SJSA1 (cell line): ENCODE measurements at places on chromosomes 6 and 20.

- DNase-seq, result no peak
Measured at GRCh38 chr20:41142919-41143318, 5.6 kb downstream of the PLCG1 start.

DNA sequence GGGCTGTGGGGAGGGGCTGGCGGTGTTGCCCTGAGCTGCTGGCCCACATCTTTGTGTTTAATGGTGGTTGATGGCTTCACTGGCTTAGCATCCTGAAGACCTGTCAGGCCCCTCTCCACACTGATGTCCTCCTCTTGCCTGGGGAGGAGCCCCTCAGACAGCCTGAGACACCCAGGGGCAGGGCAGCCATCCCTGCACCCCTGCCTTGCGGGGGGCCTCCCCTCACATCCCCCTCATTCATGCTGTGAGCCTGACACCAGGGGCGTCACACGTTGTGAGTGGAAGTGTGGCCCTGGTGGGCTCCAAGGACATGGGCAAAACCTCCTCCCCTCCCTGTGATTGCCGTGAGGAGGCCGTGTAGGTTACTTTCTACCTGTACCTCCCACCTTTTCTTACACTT, 152.7 kb downstream of the DTNBP1 start:
- DNase-seq, result no peak

GRCh38 chr20:35768731-35769664, 2.8 kb upstream of the PHF20 start:
- peak; percentile 87 for DNase-seq

DNA sequence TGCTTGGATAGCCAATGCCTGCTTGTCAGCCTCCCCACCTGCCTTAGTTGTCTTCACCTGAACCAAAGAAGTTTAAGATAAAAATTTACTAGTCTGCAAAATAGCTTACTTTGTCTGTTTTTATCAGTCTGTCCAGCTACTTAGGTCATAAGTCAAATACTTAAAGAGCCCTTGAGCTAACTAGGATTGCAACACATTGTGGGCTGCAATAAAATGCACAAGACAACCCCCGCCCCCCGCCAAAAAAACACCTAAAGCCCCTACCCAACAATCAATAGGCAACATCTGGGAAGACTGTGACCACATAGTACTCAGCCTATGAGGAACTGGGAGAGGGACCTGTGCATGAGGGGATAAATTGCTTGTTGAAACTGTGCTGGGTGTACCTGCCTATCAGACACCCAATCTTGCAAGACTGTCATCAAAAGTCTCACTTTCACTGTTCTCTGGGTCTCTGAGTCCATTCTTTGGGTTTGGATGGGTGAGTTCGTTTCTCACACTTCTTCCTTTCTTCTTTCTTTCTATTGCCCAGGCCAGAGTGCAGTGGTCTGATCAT, 27.3 kb upstream of the ABCC10 start:
- DNase-seq, result no peak

DNA sequence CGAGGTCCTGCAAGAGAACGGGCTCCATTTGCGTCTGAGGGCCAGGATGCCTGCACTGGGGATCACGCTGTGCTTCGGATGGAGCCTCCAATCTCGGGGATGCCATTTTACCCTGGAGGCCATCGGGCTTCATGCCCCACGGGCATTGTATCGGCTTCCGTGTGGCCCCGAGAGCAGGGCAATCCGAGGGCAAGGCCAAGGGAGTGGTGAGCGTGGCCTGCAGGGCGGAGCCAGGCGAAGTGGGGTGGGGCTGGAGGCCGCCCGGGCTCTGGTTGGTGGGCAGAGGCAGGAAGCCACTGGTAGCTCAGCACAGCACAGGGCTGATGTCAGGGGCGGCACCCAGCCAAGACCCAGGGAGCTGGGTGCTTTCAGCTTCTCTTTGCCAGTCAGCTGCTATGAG, 57.5 kb upstream of the BHLHE23 start:
- DNase-seq, result no peak

GRCh38 chr6:74646461-74646860, 559.4 kb downstream of the COL12A1 start:
- DNase-seq, result no peak

GRCh38 chr6:21227486-21227885, 366.1 kb upstream of the SOX4 start:
- no peak for DNase-seq

DNA sequence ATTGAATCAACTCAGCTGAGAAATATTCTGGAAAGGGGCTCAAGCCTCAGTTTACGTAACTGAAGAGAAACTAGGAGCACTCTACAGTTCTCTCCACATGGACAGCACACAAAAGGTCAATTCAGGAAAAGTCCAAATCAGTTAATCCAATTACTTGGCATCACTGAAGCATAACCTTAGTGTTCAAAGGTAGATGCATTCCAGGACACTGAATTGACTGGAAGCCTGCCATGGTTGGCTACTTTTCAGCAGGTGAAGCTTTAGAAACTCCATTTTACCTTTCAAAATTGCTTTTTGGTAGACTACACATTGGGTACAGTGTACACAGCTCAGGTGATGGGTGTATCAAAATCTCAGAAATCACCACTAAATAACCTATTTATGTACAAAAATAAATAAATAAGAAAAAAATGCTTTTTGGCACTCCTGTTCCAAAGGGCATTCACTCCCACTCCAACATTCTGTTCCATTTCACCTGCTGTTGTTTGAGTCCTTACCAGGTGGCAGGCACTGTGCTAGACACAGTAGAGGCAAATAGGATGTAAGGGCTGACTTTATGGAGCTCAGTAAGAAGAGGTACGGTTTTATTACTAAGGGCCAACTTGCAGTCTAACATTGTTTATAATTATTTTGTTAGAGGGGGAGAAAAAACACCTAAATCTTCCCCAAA, 153.4 kb downstream of the FAXC start:
- no peak for DNase-seq

- no peak for DNase-seq
Measured at GRCh38 chr20:16397086-16397485, 176.2 kb downstream of the KIF16B start.

- DNase-seq, result no peak
Measured at GRCh38 chr6:33428224-33428965, 8.5 kb downstream of the SYNGAP1 start.

DNA sequence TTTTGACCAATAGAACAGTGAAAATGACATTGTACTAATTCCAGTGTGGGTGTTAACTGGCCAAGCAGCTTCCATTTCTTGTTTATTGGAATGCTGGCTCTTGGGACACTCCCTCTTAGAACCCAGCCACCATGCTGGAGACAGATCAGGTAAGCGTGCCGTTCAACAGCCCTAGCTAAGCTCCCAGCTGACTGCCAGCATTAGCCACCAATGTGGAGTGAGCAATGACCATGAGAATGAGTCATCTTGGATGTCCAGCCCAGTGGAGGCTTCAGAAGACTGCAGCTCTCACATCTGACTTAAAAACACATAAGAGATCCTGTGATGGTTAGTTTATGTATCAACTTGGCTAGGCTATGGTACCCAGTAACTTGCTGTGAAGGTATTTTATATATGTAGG, 3.0 kb upstream of the LINC00237 start:
- DNase-seq, result no peak

DNA sequence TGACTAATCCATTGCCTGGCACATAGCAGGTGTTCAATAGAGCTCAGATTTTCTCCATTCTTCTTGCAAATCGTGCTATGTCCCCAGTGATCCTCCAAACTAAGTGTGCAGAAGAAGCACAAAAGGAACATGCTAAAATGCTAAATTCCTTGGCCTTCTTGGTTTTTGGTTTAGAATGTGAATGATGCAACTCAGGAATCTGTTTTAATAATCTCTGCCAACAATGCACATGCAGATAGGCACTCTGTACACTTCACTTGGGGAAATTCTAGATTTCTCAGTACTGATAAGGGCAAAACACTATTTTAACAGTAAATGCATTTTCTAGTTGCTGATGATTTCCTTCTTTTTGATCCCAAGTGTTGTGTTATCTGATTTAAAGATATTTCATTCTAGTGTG, 35.2 kb downstream of the SLC22A1 start:
- no peak for DNase-seq

DNA sequence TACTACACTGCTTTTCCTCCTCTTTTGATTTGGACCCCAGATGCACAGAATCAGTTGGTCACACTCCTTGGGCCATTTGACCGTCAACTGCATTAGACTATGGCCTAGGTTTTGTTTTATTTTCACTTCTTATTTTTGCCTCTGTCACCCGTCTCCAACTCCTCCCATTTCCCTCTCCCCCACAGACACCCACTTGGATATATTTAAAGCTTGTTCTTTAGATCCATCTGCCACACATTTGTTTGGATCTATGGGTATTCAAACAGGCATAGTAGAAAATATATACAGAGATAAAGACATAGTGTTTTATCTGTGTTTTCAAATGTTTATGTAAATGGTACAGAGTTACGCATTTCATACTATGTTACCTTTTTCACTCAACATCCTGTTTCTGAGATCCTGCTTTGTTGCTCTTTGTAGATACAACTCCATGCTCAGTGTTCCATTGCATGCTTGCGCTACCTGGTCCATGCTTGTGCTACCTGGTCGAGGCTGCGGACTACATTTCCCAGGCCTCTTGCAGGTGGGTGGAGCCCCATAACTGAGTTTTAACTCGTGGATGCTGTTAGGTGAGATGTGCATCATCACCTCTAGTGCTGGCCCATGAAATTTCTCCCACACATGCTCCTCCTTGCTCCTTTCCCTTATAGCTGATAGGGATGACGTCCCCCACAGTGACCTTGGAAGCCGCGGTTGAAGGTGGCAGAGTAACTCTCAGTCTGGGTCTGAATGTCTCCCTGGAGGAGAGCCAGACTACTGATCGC, 11.5 kb upstream of the PREX1 start:
- DNase-seq, result no peak

GRCh38 chr6:106488494-106489370, 128.2 kb downstream of the CRYBG1 start:
- DNase-seq, result no peak
